NB4 (cell line): ENCODE measurements at places on chromosomes 4 and X.
A peak's percentile ranks its signal among the peaks of the same experiment; 100 is the strongest.

DNA sequence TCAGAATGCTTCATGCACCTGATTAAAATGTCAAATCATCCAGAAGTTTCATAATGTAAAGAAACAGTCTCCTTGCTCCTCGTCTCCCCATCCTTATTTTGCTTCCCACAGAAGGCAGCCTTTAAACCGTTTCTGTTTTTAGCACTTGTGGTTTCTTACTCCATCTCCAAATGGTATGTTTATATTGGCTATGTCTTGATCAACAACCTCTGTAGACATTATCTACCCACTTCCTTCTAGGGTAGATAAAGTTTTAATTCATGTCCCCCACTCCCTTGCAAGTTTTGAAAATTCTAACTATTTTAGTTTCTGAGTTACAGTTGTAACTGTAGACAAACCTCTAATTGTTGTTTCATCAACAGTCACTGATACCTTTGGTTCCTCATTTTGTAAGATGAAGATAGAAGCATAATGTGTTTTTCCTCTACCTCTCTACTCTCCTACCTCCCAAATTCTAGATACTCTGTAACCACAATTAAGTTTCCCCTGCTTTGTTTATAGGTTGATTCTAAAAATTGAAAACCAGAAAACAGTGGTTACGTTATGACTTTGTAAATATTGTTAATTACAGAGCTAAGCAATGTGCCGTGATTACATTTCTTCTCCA is 291.7 kb upstream of the GATB start:
- DNase-seq = peak; percentile 67

GRCh38 chr4:80900908-80901307 is 129.6 kb upstream of the BMP3 start:
- no peak for DNase-seq

DNA sequence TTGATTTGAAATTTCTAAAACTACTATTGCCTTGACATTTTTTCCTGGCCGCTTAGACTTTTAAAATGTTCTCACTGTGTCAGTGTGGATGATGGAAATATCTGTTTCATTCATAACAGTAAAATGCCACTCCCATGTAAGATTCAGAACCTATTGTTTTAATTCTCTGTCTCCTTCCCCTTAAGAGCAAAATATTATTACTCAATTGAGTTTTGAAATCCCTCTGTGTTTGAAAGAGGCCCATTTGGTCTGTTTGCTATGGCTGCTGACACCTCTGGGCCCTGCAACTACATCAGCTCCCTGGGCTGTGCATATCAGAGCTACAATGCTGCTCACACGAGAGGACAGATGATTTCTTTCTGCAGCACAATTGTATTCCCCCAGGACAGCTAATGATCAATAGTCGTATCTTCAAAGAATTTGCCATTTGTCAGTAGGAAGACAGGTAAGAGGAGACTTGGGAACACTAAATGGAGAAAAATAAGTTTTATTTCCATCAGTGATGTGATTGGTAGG is 388.0 kb upstream of the GALNT7 start:
- DNase-seq = no peak

- DNase-seq = no peak
These were observed 91.9 kb upstream of the KLHL13 start for GRCh38 chrX:118208481-118208880.

DNA sequence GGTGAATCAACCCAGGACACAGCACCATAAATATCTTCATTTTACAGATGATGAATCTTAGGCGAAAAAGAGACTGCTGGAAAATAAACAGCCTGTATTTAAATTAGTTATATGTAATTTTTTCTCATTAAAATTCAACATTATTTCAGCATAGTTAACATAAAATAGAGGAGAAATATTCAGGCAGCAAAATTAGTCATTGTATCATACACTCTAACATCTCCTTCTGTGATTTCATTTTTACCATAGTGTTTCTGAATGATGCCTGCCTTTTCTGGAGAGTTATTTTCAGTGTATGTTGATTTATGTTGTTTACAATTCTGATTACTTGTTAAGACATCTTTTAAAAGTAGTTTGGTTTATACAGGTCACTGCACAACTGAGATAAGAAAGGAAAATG is 82.3 kb upstream of the KCNIP4 start:
- no peak for DNase-seq

GRCh38 chr4:42703813-42704212 is 46.9 kb upstream of the ATP8A1 start:
- no peak for DNase-seq
